ENCODE measurements at places on chromosomes 2 and 18.

- DNase-seq = no peak
Measured at GRCh38 chr2:209610631-209611030, 161.0 kb upstream of the UNC80 start.

DNA sequence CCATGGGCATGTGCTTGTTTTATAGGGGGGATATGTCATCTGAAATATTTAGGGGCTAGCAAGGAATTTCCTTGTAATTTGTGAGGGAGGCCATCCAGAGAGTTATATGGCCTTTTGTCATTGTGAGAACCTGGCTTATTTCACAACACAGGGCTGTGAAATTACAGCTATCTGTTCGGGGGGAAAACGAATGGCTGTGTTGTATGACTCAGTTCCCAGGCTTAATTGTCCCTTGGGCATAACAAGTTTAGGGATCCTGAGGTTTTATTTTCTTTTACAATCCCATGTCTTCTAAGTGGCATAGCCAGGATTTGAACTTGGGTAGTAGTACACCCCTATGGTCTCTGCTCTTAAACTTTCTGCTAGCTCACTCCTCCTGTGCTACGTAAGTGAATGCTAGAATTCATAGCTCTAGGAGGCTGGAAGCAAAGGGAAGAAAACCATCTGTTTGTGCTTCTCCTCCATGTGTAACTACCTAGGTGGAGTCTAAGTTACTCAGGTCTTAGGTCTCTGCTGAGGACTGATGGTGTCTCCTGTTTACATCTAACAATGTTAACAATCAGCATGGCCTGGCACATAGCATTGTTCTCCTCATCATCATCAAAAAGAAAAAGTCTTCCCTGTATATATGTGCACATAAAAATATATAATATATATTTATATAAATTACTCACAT, 53.8 kb downstream of the SKA1 start:
- no peak for DNase-seq

- DNase-seq = no peak
Measured at GRCh38 chr2:170842785-170843184, 26.1 kb downstream of the GAD1 start.

DNA sequence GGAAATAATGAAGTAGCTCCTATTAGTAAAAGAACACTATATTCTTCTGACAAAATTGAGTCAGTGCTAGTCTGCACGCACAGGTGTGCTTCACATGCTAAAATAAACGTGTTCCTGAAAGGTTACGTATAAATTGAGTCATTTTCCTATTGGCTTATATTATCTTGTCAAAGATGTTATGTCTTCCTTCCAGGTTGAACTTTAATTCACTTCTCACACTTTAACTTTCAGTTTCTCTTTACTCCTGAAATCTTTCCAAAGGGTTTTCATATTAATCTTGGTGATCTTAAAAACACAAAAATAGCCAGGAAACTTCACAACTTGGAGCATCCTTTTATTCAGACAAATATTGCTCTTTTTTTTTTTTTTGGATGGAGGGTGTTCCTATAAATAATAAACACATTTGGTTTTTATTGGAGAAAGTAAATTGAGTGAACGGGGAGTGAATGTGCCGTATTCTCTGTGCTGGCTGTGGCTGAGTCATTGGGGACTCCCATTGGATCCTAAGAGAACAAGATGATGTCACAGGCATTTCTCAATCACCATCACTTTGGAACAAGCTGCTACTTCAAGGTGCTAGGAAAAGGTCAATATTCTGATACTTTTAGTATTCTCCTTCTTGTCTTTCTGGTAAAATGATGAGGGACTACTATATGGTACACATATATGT, 150.2 kb upstream of the SPATS2L start:
- DNase-seq = peak; percentile 56

GRCh38 chr18:755506-755905, 43.1 kb upstream of the ENOSF1 start:
- DNase-seq = no peak

- DNase-seq = no peak
Measured at GRCh38 chr18:63083020-63083531, 236.5 kb downstream of the BCL2 start.
